ENCODE measurements at places on chromosomes 5 and 9.

- peak; percentile 51 for DNase-seq
Measured at GRCh38 chr5:16727755-16728325, 111.0 kb upstream of the RETREG1 start.

- DNase-seq, result no peak
Measured at GRCh38 chr5:8961956-8962355, 583.9 kb downstream of the SEMA5A start.

- peak; percentile 37 for DNase-seq
Measured at GRCh38 chr5:170434966-170435605, 45.9 kb upstream of the KCNMB1 start.

GRCh38 chr5:140966293-140967225 lies at the start of gene PCDHAC2:
PCDHAC2 (plus strand) TSS chr5:140966476; CDS start chr5:140966767, 291 bp downstream.
- DNase-seq, result no peak

DNA sequence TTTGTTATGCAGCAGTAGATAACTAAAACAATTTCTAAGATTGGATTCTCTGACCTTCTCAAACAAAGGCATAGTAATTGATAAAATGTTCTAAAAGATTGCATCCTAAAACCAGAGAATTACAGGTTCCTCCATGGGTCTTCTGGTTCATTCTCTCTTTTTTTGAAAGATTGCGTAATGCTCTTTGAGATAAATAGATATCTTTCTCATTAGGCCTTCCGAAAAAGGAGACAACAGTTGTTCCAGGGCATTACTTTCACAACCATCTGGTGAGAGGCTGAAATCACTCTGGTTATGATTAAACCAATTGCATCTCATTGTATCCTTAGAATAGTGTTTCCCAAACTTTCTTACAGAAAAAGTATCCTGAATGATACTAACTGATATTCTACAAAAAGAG lies 174.7 kb upstream of the NREP start:
- DNase-seq, result no peak

DNA sequence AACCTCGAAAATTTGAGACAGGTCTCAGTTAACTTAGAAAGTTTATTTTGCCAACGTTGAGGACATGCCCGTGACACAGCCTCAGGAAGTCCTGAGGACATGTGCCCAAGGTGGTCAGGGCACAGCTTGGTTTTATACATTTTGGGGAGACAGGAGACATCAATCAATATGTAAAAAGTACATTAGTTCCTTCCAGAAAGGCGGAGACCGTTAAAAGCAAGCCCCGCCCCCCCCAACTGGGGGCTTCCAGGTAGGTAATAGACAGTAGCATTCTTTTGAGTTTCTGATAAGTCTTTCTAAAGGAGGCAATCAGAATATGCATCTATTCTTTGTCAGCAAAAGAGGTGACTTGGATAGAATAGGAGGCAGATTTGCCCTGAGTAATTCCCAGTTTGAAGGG lies 599 bp upstream of the MOCS2 start:
- no peak for DNase-seq

GRCh38 chr5:73827106-73827450 lies 201.1 kb downstream of the ARHGEF28 start:
- DNase-seq, result no peak

- DNase-seq, result no peak
Measured at GRCh38 chr9:99040911-99041582, 63.9 kb upstream of the TGFBR1 start.

- no peak for DNase-seq
Measured at GRCh38 chr9:33835625-33836260, 18.8 kb downstream of the UBE2R2 start.

- no peak for DNase-seq
Measured at GRCh38 chr9:38051780-38052546, 17.1 kb downstream of the SHB start.

DNA sequence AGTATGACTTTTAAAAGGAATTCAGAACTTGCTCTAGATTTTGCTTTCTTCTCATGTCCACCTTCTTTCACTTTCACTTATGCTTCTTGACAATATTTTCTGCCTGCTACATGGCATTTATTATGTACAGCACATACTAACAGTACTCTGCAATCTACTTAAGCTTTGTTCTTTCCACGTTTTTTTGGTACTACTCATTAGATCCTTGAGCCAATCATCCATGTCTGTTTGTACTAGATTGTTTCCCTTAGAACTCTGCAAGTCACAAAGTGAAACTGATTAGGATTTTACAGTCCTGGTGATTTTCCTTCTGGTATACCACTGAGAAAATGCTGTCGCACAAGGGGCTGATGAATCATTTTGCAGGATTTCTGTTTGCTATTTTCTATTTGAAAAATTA lies 78.3 kb downstream of the PARP8 start:
- no peak for DNase-seq

- DNase-seq, result no peak
Measured at GRCh38 chr9:124698265-124698664, 72.8 kb downstream of the NR6A1 start.

DNA sequence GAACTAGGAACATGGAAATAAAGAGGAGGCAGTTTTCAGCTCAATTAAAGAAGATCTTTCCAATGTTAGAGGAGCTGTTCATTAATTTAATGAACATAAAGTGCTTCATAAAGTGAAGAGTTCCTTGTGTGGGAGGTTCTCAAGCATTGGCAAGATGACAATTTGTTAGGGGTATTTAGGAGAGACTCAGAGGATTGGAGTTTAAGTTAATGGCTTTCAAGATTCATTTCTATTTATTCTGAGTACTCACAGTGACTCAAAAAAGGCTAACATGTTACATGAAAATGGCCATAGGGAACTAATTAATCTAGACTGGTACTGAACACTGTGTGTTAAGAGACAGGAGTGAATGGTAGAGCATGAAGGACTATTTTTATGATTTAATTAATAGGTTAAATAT lies 55.4 kb upstream of the CDH12 start:
- no peak for DNase-seq

DNA sequence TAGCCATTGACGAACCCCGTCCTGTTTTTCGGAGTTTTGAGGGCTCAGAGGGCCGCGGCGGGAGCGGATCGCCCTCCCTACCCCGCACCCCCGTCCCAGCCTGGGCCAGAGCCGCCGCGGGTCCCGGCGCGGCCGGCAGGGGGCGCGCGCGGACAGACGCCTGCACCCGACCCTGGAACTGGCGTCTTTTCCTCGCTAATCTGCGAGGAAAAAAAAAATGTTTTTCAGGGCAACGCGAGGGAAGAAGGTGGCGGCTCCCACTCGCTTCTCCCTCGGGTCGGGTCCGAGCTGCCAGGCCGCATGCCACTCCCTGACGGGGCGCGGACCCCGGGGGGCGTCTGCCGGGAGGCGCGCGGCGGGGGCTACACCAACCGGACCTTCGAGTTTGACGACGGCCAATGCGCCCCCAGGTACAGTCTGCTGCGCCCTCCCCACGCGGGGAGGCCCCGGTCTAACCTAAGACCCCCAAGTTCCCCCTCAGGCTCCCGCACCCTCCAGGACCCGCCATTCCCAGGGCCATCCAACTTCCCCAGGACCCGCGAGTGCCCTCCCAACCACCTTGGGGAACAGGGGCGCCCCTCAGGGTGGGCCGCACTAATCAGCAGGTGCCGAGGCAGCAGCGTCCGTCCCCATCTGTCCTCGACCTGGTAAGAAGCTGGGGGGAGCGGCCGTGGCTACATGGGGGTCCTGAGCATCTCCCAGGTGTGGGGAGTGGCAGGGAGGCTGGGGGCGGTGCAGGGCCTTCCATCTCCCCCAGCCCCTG lies at the start of gene KCNT1:
KCNT1 (plus strand) TSS at position 227 of the 763 bp plus-strand sequence; CDS start at position 301, 74 bp downstream.
- peak; percentile 10 for DNase-seq

DNA sequence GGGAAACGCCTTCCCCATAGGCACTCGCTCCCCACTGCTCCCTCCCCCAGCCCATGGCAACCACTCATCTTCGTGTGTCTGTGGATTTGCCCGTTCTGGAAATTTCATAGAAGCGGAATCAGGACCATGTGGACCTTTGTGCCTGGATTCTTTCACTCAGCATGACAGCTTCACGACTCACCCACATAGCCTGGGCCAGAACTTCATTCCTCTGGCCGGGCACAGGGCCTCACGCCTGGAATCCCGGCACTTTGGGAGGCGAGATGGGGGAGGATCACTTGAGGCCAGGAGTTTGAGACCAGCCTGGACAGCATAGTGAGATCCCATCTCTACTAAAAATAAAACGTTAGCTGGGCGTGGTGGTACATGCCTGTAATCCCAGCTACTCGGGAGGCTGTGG lies 12.1 kb upstream of the DIPK1B start:
- DNase-seq, result no peak

GRCh38 chr5:89280103-89281037 lies 397.4 kb upstream of the MEF2C start:
- DNase-seq, result no peak

- no peak for DNase-seq
Measured at GRCh38 chr5:61951295-61951694, 354.7 kb upstream of the KIF2A start.

- no peak for DNase-seq
Measured at GRCh38 chr9:92607773-92608172, 62.2 kb downstream of the IPPK start.

DNA sequence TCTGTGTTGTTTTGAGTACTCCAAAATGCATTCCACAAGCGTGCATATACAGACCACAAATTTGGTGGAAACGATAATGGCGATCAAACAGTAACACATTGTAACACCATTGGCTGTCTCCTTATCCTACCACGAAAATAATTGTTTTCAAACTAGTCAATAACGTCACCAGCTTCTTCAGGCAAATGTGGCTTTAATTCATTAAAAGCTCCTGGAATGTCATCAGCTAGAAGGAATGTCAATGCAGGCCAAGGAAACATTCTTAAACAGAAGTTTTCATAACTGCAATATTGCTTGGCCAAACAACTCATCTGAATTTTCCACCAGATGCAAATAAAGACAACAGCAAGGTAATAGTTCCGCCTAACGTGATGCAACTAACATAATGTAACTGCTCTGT lies 71.6 kb upstream of the XPA start:
- no peak for DNase-seq

DNA sequence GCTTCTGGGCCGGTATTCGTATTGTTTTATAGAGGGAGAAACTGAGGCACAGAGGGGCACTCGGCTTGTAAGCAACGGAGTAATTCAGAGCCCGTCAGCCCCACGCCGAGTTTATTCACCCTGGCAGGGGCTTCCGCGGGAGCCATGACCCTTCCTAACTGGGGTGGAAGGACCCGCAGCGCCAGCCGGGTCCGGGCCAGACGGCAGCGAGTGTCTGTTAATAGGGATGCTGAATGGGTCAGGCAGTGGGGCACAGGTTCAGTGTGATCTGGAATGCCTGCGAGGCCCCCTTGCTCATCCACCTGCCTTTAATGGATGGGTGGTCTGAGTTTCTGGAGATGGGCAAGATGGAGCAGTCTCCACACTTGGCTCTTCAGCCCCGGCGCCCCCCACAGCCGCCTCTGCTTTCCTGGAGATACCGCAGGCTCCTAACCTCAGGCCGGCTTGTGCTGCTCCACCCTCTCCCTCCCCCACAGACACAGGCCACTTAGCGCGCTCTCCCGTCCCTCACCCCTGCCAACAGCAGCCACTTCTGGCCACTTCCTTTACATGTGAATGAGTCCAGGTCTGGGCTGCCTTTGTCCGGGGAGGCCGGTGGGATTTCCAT lies 147.1 kb downstream of the ERCC6L2 start:
- DNase-seq, result no peak

DNA sequence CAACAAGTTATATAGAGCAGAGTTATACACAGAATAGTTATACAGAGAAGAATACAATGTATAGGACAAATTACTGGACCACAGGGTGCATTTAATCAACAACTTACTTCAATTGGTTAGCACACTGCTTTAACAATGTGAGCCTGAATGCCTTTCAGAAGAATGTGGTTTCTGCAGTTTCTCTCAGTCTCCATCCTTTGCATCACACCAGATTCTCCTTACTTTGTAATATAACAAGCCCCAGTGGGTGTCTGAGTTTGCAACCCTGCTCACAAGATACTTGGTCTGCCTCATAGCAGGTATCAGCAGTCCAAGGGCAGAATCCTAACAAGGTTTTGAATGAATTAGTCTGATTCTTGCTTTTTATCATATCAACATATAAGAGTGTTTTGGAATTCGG lies 114.6 kb downstream of the GABRB2 start:
- no peak for DNase-seq

- no peak for DNase-seq
Measured at GRCh38 chr5:60334281-60334713, 365.7 kb downstream of the DEPDC1B start.

DNA sequence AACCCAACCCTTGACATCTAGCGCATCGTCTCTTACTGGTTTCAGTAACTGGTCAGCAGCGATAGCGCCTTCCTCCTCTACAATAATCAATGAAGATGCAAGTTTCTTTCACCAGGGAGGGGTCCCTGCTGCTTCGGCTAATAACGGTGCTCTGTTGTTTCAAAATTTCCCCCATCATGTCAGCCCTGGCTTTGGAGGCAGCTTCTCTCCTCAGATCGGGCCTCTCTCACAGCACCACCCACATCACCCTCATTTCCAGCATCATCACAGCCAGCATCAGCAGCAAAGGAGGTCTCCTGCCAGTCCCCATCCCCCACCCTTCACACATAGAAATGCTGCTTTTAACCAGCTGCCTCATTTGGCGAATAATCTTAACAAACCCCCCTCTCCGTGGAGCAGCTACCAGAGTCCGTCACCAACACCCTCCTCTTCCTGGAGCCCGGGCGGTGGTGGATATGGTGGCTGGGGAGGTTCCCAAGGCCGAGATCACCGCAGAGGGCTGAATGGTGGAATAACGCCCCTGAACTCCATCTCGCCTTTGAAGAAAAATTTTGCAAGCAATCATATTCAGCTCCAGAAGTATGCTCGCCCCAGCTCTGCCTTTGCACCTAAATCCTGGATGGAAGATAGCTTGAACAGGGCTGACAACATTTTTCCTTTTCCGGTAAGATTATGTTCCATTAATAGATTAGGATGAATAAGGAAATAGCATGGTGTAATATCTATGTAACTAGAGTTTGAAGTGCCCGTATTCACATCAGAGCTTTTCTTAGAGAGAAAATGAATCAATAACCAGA lies 2.2 kb downstream of the CPEB4 start:
- no peak for DNase-seq

DNA sequence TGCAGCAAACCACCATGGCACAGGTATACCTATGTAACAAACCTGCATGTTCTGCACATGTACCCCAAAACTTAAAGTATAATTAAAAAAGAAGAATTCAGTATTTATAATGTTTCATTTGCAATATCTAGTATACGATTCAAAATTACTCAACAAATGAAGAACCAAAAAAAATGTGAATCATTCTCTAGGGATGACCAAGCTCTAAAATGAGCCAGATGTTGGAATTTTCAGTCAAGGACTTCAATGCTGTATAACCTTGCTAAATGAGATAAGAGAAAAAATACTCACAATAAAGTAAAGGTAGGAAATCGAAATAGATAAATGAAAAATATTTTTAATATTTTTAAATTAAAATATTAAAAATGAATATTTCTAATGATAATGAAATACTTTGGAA lies 108.7 kb upstream of the ADRA1B start:
- DNase-seq, result no peak

DNA sequence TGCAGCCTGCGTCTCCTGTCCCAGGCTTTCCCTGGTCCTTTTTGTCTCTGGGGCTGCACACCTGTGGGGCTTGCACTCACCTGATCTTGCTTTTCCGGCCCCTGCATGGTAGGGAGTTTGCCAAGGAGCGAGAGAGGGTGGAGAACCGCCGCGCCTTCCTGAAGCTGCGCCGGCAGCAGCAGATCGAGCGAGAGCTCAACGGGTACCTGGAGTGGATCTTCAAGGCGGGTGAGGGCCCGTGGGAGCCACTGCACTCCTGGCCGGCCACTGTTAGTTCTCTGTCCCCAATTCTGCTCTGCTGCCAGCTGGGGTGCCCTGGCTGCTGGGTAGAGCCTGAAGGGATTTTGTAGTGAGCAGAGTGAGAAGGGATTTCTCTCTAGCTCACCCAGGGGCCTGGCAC lies 78.0 kb downstream of the CACNA1B start:
- DNase-seq, result no peak

- no peak for DNase-seq
Measured at GRCh38 chr5:60836131-60836530, 7.9 kb downstream of the ELOVL7 start.

Data from prostate gland (tissue), 2 donors.